Endothelial cell (in vitro differentiated cells): ENCODE measurements at places on chromosomes 7 and 10. TPM values are rescaled to one million over a fixed set of nuclear protein-coding genes. Genes with fewer than 3 reads are reported as not detected.

DNA sequence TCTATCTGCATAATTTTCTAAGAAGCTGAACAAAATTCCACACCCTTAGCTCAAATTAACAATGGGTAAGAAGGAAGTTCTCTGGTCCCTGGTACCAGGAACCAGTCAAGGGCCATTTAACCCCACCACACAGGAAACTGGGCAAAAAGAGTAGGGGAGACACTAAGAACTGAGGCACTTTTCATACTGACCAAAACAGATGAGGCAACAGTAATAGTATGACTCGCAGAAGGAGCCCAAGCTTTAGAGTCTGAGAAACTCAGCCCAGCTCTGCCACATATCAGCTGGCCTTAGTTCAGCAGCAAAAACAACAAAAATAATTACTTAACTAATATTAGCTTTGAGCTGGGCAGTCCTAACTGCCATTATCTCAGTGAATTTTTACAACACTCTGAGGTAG, 221.2 kb downstream of the FAM107B start:
- DNase-seq = no peak
- H3K27ac ChIP-seq = peak overlapping the region; percentile 40
- H3K27me3 ChIP-seq = peaks cover 4% of the 10 kb centered on the region
- peaks cover 82% of the 10 kb centered on the region for H3K4me1 ChIP-seq
- peaks cover 38% of the 10 kb centered on the region for H3K36me3 ChIP-seq

DNA sequence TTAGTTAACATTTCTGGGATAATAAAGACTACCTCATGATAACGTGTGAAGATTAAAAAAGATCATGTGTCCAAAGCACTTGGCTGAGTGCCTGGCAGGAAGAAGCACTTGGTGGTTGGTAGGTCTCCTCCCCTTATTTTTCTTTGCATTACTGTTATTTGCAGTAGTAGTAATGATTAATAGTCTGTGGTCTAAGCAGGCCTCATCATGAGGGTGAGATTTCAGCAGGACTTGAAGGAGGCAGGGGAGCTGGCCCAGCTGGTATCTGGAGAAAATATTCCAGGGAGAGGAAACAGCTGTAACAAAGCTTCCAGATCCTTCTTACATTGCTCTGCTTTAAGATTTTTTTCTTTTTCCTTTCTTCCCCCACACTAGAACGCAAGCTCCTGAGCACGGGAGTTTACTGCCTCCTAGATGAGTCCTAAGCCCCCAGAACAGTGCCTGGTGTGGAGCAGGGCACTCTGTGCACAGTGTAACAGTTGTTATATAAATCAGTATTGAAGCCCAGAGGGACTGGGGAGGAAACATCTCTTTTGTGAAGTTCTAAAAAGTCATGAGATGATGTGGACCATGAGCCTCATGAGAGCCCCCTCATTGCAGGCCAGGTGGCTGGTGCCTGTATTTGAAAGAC, 31.1 kb upstream of the RHEB start:
- no peak for DNase-seq
- H3K27me3 ChIP-seq = peaks cover 6% of the 10 kb centered on the region
- H3K36me3 ChIP-seq = peaks cover 3% of the 10 kb centered on the region
- no peak overlapping the region for H3K4me3 ChIP-seq
- peaks cover 7% of the 10 kb centered on the region for H3K4me1 ChIP-seq

DNA sequence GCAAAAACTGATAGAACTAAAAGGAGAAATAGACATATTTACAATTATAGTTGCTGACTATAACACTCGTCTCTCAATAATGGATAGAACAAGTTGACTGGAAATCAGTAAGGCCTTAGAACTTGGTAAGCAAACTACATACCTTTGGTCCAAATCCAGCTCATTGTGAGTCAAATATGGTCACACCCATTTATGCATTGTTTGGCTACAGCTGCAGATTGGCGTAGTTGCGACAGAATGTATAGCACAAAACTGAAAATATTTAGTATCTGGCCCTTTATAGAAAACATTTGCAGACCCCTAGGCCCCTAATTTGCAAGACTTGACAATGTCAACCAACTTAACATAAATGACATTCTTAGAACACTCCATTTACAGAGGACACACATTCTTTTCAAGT, 103.6 kb upstream of the EGR2 start:
- H3K4me3 ChIP-seq = no peak overlapping the region
- no peak overlapping the region for H3K27ac ChIP-seq
- H3K4me1 ChIP-seq = no peaks in the 10 kb centered on the region
- no peaks in the 10 kb centered on the region for H3K27me3 ChIP-seq
- DNase-seq = no peak
- H3K36me3 ChIP-seq = no peaks in the 10 kb centered on the region

GRCh38 chr7:33873518-33873917, 31.8 kb upstream of the BMPER start:
- H3K36me3 ChIP-seq = no peaks in the 10 kb centered on the region
- H3K4me1 ChIP-seq = peaks cover 4% of the 10 kb centered on the region
- DNase-seq = no peak
- no peak overlapping the region for H3K4me3 ChIP-seq
- H3K27me3 ChIP-seq = no peaks in the 10 kb centered on the region

GRCh38 chr10:94155722-94156271, 162.1 kb downstream of the PLCE1 start:
- H3K27me3 ChIP-seq = no peaks in the 10 kb centered on the region
- no peaks in the 10 kb centered on the region for H3K36me3 ChIP-seq
- DNase-seq = no peak
- no peak overlapping the region for H3K4me3 ChIP-seq

Gene LAMB4
- 1.1 TPM for total RNA-seq

Gene SCRN1
- total RNA-seq = 64.4 TPM

Gene GPR15LG
- total RNA-seq = not detected
